ENCODE measurements at places on chromosomes 11 and 22.

- peak; percentile 61 for DNase-seq
Observed at GRCh38 chr22:26592421-26592891, 2.5 kb upstream of the TPST2 start.

- DNase-seq = no peak
Observed at GRCh38 chr11:130840679-130841078, 75.6 kb downstream of the SNX19 start.

DNA sequence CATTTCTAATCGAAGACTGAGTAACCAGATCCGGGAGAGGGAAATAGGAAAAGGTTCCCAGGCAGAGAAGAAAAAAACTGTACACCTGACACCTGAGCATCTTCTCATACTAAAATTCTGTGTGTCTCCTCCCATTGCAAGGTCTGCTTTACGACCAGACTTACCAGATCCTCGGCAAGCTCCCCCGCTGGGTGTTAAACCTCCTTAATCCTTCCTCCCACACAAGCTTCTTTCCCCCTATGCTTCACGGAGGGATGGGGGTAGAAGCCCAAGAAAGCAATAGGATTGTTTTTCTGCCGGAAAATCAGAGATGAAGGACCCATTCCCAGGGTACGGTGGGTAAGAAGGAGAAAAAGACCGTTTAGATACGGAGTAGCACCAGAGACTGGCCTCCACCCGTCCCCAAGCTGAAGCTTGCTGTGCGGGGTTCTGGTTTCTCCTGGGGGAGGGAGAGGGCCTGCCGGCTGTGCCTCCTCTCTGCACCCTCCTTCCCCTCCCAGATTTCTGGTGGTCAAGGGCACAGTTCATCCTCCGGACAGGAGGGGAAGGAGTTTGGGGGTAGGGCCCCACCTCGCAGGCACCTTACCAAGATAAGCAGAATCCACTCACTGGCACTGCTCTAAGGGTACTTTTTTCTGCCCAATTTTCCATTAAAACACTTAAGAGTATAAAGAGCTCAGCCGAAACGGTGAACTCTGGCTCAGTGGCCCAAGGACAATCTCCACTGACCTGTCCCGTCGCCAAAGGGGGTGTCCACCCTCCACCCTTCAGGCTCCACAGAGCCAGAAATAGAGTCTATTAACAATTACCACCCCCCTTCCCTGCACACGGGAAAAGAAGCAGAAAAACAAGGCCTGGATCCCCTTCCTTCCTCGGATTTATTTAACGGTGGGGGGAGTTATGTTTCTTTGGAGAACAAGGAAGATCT, 1.2 kb downstream of the TOB2 start:
- DNase-seq = peak; percentile 37

DNA sequence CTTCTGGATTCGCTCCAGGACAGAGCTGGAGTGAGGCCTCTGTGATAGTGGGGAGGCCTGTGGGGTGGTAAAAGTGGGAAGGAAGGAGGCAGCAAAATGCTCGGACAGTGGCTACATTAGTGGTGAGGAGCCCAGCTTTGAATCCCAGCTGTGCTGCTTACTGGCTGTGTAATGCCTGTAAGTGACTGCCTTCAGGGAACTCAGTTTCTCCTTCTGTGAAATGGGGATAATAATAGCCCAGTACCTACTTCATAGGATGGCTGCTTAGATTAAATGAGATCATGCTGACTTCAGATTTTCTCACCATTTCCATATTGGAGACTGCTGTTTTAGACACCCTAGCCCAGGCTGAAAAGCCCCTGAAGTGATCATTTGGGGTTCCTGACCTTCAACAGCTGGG, 8.4 kb upstream of the ALX4 start:
- DNase-seq = no peak

DNA sequence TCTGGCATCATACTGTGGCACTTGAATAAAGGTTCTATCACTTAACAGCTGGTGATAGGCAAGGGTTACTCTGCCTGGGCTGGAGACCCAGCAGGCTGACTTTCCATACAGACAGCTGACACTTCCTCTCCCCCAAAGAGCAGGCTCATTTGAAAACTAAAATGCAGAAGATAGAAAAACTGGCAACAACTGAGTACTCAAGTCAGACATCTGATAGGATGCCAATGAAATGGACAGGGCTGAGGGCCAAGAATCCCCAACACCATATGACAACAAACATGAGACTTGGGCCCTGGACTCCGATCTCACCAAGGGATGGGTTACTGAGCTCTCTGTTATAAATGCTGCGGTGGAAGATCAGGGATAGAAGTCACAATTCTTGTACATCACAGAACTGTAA, 237.2 kb downstream of the LRRC4C start:
- no peak for DNase-seq

DNA sequence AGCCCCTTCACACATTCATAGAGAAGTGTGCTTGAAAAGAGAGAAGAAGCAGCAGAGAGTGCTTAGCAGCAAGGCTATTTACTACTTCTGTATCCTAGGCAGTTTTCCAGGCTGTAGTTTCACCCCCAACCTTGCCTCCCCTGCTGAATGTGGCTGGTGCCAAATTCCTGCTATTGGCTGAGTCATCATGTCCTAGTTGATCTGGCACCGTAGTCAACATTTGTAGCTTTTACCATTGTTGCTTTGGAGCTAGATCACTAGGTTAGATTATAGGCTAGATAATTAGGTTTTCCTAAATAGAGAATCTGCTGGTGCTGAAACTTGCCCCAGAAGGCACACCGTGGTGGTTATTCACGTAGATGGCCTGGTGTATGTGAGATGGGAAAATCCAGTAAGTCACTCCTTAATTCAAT, 32.7 kb downstream of the ARHGAP42 start:
- no peak for DNase-seq

GRCh38 chr22:39252461-39253434, 8.0 kb upstream of the PDGFB start:
- no peak for DNase-seq

GRCh38 chr11:82945682-82946081, 44.1 kb downstream of the DDIAS start:
- DNase-seq = no peak

DNA sequence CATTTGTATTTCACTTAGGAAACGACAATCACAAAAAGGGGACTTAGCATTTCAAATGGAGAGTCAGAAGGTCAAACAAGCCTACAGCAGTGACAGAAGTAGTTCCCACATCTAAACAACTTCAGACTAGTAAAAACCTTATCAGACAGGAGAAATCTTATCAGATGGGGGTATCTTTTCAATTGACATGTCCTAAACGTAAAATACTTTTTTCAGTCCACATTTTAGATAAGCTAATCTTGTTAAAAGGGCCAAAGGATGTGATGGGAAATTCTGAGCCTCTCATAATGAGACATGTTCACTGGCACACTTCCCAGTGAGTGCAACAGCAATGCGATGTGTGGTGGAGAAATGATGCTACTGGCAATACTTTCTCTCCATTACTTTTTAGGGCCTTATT, 2.4 kb downstream of the MAPK1 start:
- DNase-seq = no peak

- DNase-seq = no peak
Observed at GRCh38 chr11:37089439-37089838, 491.4 kb upstream of the RAG2 start.

DNA sequence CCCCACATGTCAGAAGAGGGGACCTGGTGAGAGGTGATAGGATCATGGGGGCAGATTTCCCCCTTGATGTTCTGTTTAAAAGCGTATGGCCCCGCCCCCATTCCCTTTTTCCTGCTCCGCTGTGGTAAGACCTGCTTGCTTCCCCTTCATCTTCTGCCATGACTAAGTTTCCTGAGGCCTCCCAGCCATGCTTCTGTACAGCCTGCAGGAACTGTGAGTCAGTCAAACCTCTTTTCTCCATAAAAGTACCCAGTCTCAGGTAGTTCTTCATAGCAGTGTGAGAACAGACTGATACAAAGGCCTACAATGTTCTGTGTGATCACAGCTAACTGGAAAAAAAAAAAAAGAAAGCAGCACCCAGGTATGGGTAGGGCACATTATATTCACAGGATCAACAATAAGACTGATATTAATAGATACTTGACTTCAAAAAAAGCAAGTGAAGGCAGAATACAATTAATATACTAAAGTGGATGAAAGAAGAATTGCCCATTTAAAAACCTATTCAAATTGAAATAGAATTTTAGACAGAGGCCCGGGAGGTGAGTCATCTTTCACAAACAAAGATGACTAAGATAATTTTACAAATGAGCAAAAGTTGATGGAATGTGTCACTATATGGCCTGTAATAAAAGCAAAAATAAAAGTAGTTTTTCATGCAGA, 1.7 kb upstream of the OR52K1 start:
- no peak for DNase-seq

DNA sequence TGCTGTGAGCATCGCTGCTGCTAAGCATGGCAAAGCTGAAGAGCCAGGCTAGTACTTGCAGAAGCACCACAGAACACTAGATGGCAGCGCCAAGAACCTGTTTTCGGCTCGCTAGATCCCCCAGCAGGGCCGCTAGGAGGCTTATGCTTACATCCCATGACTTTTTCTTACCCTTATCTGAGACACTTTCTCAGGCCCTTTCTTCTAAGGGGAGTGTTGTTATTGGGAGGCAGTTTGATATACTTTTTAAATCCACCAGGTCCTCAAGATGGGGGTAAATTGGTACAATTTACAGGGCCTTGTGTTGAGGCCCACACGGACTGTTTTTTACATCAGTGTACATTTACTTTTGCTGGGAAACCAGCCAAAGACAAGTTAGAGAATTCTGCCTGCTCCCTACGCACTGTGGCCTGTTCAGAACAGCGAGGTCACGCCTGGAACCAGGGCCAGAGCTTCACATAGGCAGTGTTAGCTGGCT, 4.0 kb downstream of the TRIM6 start:
- DNase-seq = peak; percentile 41

DNA sequence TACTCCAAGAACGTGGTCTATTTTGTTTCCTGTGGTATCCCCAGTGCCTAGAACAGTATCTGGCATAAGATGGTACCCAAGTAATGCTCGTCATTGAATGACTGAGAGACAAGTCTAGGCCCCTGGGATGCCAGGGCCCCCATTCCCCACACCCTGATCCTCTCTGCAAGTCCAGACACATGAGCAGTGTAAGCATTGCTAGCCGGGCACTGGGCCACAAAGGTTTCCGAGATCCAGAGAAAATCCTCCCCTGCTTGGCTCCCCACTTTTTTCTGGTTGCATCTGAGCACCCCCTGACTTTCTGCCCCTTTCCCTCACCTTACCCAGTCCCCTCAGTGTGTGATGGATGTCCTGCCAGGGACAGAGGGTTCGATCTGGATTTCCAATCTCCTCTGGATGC, 160.1 kb upstream of the NECTIN1 start:
- no peak for DNase-seq

- no peak for DNase-seq
Observed at GRCh38 chr22:46803936-46804335, 41.5 kb downstream of the TBC1D22A start.

- DNase-seq = no peak
Observed at GRCh38 chr22:46546466-46547178, 9.2 kb upstream of the CELSR1 start.

DNA sequence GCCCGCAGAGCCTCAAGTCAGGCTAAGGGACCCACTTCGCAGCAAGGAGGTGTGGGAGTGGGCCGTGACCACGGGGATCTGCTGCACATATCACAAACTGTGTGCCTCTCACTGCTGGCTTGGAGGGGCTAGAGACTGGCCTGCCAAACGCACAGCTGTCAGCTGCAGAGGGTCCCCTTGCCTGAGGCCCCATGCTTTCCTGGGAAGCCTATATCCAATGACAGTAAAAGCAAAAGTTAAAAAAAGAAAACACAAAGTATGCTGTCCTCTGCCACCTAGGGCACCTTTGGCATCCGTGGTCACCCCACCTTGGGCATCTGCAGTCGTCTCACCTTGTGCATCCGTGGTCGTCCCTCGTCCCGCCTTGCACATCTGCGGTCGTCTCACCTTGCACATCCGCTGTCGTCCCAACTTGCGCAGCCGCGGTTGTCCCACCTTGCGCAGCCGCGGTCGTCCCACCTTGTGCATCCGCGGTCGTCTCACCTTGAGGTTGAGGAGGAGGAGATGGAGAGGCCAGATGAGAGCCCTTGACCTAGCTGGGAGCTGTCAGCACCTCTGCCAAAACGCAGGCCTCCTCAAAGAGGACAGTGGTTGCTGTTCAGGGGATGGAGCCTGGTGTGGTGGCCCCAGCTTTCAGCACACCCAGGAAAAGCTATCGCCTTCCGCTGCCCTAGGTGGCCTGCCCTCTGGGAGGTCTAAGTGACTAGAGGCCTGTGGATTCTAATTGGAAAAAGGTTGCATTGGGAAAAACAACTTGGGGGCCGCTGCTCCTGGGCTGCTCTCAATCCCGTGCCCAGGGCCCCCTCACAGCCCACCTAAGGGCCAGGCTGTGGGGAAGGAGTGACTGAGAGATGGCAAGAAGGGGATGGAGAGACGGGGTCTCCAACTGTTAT, 90.5 kb downstream of the MYEOV start:
- no peak for DNase-seq

DNA sequence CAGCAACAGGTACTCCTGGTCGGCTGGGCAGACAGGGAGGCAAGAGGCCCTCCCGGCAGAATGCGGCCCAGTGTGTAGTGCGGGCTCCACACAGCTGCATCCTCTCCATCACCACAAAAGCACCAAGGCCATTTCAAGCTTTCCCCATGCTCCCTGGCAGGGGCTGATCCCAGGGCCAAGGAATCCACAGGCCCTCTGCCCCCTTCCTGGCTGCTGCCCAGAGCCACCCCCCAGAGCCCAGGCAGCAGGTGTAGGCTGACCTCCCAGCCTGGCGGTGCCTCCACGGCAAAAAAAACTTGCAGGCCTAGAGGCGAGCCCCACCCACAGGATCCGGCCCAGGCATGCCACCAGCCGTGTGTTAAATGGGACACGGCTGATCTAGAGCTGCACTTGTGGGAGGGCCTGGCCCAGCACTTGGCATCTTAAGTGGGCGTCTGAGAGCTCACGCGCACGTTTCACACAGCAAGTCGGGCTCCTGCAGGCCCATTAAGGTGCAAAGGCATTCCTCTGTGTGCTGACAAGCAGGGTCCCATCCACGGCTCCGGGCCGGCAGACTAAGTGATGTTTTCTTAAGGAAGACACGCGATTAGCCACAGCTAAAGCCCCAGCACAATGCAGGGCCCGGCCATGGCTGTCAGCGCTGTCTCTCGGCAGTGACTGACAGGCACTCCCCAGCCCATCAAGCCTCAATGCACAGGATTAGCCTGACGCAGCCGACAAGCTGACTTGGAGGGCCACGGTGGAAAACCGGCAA, 19.8 kb upstream of the GNB1L start:
- peak; percentile 42 for DNase-seq

GRCh38 chr11:57424792-57425564, 1.9 kb downstream of the SLC43A3 start:
- peak; percentile 75 for DNase-seq

- no peak for DNase-seq
Observed at GRCh38 chr22:37100589-37101127, 8.9 kb downstream of the TMPRSS6 start.
